T47D (cell line): ENCODE measurements at places on chromosomes 3 and 15.

GRCh38 chr3:147200545-147200944 is 205.8 kb downstream of the ZIC4 start:
- DNase-seq, result no peak

DNA sequence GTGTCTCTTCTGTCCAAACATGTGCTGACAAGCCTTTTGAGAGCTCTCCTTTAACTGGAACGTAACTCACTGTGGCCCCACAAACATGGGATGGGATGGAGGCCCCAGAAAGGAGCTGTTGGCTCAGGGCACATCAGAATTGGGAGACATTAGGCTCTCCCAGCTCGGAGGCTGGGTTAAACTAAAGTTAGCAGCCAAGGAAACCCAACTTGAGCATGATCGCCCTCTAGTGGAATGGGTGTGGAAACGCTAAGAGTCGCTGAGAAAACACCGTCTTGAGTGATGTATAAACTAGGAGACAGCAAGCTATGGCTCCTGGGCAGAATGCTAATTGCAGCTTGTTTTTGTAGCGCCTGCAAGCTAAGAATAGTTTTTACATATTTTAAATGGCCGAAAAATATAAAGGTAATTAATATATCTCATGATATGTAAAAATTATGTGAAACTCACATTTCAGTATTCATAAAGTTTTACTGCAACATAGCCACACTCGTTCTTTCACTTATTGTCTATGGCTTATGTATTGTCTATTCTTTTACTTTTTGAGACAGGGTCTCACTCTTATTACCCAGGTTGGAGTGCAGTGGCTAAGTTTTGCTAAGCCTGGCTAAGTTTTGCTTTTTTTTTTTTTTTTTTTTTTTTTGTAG is 138.8 kb upstream of the HACD2 start:
- DNase-seq, result peak; percentile 61

- DNase-seq, result no peak
Observed at GRCh38 chr15:41853831-41854230, 15.2 kb downstream of the PLA2G4B start.

GRCh38 chr3:113773381-113773780 is 26.5 kb downstream of the ATP6V1A start:
- no peak for DNase-seq

GRCh38 chr3:120286465-120286864 is 1.4 kb upstream of the GPR156 start:
- DNase-seq, result no peak

GRCh38 chr3:56775838-56776555 is 25.8 kb downstream of the ARHGEF3 start:
- DNase-seq, result no peak

- no peak for DNase-seq
Observed at GRCh38 chr15:63140936-63141335, 16.3 kb downstream of the RPS27L start.

DNA sequence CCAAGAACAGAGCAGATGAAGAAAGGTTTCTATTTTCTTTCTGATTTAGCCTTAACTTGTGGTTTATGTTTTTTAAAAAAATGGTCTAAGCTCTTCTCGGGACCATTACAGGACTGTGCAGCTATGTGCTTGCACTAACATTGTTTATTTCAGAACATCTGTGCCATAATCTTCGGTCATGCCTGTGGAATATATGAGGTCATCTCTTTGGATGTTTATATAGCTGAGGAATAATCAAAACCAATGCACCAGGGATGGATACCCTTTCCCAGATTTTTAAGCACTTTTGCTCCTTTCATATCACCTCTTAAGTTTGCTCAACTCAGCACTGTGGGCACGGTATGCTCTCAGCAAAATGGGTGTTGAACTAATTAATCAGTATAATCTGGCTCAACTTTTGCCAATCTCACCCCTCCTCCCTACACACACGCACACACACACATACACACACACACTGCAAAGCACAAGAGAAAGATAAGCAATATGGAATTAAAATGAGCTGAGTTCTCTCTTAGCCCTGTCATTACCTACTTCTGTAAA is 268.5 kb upstream of the TMC3 start:
- DNase-seq, result no peak

- no peak for DNase-seq
Observed at GRCh38 chr3:28651159-28651558, 302.5 kb upstream of the AZI2 start.

GRCh38 chr15:66573719-66574595 is 8.2 kb upstream of the LCTL start:
- no peak for DNase-seq

DNA sequence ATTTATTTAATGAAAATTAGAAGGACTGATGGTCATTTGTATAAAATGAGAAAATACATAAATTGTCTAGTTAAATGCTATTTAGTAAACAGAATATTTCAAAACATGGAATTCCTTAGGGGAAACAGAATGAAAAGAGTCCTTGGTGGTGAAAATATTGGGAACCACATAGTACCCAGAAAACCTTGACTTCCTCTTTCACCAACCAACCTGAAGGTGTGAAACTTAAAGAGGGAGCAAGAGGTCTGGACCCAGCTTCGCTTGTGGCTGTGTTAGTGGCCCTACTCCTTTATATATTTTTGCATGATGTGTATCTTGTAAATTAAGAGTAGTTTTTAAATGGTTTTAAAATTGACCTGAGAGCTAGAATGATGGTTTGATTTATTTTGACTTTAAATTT is 64.2 kb downstream of the MAP2K5 start:
- no peak for DNase-seq

- no peak for DNase-seq
Observed at GRCh38 chr3:72185549-72186399, 400.8 kb upstream of the PROK2 start.

DNA sequence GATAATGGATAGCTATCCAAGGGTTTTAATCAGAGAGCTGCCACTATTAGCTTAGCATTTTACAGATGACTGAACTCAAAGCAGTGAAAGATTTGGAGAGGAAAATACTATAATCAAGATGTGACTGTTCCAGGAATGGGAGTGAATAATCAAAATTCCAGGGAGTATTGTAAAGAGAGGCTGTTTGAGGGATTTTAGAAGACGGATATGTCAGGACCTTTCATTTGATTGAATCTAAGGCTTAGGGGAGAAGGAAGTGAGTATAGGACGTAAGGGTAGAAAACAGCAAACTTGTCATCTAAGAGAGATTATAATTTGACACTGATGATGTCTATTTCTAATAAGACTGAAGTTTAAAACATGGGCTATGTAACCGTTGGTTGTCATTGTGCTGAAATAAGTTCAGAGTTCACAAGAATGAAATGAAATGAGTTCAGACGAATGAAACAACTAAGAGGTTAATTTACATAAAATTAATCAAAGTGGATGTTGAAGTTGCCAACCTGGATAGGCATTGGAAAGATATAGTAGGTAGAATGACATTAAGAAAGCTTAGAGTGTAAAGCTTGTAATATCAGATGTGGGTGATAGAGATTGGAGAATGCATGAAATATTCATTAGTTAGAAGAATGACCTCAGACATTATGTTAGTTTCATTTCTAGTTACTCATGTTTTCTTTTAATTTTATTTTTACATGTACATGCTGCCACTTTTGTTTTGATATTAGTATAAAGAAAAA is 842.8 kb downstream of the SI start:
- no peak for DNase-seq

DNA sequence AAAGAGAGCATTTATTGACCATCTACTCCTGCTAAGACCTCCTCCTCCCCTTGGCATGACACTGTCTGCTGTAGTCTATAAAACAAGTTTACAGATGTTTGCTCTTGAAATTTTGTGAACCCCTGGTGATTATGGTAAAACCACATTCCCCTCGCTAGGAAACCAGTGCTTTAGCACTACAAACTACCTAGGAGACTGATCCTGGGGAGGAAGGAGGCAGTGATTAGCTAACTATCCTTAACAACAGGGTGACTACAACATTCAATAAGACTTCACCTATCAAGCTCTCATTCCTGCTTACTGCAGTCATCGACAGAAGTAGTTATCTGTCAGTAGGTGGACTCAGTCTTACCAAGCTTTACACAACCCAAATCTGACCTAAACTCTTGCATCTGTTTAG is 371.3 kb downstream of the TUSC7 start:
- no peak for DNase-seq

DNA sequence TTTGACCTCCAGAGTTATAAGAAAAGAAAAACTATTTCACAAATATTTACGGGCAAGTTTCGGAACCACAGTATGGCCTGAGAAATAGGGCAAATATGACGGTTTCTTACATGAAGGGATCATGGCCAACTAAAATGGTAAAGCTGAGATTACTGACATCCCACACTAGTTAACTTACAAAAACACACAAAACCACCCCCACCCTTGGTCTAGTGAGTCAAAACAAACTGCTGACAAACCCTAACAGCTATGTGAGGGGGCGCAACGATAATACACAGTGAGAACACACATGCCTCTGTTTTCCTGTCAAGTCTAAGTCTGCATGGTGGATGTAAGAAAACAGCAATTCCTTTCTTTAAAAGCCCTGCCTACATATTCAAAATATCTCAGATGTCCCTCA is 32.3 kb downstream of the CBLB start:
- no peak for DNase-seq

DNA sequence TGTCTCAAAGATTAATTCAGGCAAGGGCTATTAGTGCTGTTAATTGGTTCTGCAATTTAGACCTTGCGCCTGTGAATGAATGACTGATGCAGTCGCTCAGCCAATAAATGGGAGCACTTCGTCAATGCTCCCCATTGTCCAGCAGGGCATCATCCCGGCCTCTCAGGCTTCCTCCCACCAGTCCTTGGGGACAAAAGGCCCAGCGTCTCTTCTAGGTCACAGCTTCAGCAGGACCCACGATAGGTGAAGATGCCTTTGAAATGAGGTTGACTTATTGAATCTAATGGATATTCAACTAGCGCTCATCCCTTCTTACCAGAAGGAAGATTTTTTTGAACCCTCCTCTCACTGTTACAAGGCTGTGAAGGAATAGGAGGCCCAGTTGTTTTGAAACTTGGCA is 47.7 kb upstream of the CLDN18 start:
- no peak for DNase-seq

DNA sequence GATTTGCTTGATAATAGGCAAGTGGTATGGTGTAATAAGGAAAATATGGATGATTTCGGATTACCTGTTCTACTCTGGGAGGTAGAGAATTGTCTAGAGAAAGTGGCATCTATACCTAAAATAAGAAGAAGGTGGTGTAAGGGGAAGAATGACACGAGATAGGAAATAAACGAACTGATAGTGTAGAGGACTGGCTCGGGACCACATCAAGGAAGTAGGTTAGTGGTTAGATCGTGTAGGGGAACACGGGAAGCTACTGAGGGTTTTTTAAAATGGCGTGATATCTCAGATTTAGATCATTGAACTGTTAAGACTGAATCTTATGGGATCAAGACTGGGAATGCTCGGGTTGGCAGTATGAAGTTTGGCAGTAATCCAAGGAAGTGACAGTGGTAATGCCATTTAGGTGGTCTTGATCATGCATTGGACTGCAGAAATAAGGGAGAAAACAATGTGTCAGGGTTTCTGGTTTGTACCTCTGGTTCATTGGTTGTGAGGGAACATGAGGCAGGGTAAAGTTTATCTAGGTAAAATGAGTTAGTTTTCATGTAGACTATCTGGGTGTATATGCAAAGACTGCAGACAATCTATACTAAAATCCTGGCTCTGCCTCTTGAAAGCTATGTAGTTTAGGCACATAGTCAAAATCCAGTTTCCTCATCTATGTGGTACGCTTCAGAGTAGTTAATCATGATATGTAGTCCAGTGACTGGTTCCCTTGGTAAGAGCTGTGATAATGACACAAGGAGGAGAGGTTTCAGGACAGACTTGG is 7.4 kb downstream of the RPL14 start:
- no peak for DNase-seq

DNA sequence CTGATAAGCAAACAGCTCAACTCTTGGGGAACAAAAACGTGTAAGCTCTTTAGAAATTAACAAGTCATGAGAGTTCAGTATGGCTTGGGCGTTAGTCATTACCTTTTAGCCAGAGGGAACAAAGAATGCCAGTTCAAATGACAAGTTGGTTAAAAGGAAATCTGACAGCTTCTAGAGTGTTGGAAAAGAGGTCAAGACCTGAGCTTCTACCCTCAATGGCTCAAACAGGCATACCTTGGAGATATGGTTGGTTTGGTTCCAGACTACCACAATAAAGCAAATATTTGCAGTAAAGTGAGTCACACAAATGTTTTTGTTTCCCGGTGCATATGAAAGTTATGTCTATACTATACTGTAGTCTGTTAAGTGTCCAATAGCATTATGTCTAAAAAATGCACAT is 136.1 kb downstream of the CACNA1D start:
- DNase-seq, result no peak

- DNase-seq, result no peak
Observed at GRCh38 chr3:1350885-1351284, 258.1 kb downstream of the CNTN6 start.

DNA sequence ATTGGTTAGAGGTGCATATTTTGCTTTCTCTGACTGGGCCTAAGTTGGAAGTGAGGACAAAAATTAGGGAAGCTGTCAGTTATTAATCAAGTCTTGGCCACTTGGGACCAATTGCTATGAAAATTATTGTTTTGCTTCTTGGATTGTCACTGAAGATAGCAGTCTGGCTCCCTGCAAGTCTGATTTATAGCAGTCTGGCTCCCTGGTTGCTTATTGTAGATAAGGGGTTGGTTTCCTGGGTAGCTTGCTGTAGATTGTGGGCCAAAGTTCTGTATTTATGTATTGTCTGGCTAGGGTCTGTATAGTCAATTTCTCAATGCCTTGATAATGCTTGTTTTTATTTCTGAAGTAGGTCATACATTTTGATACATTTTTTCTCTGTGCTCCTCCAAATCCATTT is 13.3 kb upstream of the DRD3 start:
- DNase-seq, result no peak

GRCh38 chr3:69085833-69086722 is 1.3 kb downstream of the ARL6IP5 start:
- peak; percentile 83 for DNase-seq

DNA sequence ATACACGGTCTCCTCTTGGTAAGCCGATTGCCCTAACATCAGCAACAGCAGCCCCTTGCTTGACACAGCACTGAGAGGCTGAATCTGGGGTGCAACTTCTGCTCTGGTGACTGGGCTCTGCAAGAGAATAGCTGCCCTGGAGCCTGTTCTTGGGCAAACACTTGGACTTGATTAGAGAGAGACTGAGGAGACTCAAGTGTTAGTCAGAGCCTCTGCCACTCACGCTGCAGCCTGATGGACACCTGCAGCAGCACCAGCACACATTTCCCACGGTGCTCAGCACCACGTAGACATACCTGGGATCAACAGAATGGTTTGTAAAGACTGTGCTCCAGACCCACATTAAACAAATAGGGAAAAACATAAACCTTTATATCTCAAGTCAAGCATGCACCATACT is 35.8 kb upstream of the UMPS start:
- no peak for DNase-seq

GRCh38 chr15:68818769-68819494 is 1.8 kb downstream of the ANP32A start:
- DNase-seq, result peak; percentile 49
